ENCODE measurements at places on chromosomes 1 and 21.

DNA sequence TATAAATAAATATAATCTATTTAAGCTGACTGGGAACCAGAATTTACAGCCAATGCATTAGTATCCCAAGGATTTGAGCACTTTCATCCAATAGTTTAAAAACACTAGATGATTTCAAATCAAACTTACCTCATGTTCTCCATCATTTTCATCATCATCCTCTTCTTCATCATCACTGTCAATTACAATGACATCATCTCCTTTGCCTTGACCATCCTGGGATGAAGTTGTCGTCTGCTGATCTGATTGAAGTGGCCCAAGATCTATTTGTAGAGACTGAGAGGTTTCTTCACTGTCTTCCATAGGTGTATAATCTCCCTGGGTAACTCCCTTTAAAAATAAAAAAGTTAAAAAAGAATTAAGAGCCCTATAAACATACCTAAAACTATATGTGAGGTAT is 47.7 kb downstream of the TPR start:
- DNase-seq: no peak

- no peak for DNase-seq
Observed at GRCh38 chr1:175216444-175216843, 23.9 kb upstream of the KIAA0040 start.

- DNase-seq: peak; percentile 74
Observed at GRCh38 chr1:178310685-178311105, 186.1 kb downstream of the CLEC20A start.

- no peak for DNase-seq
Observed at GRCh38 chr1:112549590-112549989, 40.8 kb downstream of the WNT2B start.

DNA sequence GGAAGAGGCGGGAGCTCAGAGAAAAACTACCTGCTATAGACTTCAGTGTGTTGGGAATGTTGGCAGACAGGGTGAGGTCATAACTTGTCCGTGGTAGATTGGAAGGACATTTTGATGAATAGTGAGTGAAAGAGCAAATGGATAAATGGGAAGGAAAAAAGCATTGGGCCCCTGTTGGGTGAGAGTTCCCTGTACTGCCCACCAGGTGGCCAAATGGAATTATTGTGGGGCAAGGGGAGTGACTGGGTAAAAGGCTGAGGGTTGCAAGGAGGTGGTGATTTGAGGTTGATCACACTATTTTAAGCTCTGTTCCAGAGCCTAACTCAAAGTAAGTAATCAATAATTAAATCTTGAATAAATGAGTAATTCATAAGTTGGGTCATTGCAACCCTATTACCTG is 60.4 kb downstream of the MRPS6 start:
- no peak for DNase-seq

DNA sequence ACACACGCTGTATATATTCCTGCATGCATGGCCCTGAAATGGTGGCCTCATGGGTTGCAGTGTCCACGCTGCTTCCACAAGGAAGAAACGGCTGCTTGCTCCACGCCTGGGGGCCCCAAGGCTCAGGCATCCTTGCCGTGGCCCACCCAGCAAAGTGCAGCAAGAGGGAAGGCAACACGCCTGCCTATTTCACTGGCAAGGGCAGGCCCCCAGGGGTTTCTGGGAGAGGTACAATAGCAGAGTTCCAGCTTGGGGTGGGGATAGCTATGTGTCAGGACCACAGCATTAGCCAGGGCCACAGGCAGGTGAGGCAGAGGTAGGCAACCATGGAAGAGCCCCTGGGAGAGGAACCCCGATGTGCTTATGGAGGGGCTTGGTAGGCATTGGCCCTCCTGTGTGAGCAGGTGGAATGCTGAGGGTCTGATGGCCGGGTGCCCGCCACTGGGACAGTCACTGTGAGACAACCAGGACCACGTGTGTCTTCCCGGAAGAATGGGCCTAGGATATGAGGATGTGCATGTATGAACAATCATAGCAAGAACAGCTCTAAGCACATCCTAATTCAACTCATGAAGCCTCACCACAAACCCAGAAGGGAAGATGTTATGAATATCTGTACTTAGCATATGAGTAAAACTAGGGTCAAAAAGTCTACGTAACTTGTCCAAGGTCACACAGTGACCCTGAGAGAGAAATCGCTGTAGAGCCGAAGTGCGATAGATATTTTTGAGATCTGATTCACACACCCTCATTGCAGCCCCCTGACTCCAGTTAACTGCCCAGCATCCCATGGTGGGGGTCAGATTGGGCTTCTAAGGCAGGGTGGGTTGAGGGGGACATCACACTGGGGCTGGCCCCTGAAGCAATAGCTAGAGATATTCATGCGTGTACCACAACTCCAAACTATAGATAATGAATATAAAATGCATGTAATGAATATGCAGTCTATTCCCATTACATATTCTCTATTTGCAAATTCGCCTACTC is 11.8 kb downstream of the TFF2 start:
- DNase-seq: no peak

DNA sequence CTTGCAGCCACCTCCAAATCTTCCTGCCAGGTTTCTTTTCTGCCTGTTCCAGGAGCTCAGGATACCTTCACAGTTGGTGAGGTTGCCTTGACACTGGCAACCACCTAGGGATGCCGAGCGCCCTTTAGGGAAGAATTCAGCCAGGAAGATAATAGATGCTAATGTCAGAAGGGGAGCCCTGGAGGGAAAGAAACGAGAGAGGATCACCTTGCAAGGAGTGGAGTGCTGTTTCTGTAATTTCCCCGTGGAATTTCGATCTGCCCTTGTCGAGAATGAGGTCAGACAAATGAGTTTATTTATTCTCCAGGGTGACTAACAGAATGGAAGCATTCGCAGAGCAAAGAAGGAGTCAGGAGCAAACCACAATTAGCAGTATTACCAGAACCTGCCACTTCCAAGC is 315.8 kb upstream of the KAZN start:
- no peak for DNase-seq

GRCh38 chr1:94416901-94417727 is 1.1 kb upstream of the ABCD3 start:
- DNase-seq: no peak

GRCh38 chr1:115120296-115120695 is 31.0 kb upstream of the TSPAN2 start:
- DNase-seq: no peak

DNA sequence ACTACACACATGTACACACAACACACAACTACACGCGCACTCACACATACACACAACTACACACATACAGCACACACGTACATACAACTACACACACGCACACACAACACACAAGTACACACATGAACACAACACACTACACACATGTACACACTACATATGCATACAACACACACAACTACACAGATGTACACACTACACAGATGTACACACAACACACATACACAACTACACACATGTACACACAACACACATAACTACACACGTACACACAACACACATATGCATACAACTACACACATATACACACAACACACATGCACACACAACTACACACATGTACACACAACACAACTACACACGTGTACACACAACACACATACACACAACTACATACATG is 318.6 kb downstream of the CAMTA1 start:
- no peak for DNase-seq

- DNase-seq: no peak
Observed at GRCh38 chr21:33238146-33238545, 8.4 kb downstream of the IFNAR2 start.
